ENCODE measurements at places on chromosomes 16 and 17.

DNA sequence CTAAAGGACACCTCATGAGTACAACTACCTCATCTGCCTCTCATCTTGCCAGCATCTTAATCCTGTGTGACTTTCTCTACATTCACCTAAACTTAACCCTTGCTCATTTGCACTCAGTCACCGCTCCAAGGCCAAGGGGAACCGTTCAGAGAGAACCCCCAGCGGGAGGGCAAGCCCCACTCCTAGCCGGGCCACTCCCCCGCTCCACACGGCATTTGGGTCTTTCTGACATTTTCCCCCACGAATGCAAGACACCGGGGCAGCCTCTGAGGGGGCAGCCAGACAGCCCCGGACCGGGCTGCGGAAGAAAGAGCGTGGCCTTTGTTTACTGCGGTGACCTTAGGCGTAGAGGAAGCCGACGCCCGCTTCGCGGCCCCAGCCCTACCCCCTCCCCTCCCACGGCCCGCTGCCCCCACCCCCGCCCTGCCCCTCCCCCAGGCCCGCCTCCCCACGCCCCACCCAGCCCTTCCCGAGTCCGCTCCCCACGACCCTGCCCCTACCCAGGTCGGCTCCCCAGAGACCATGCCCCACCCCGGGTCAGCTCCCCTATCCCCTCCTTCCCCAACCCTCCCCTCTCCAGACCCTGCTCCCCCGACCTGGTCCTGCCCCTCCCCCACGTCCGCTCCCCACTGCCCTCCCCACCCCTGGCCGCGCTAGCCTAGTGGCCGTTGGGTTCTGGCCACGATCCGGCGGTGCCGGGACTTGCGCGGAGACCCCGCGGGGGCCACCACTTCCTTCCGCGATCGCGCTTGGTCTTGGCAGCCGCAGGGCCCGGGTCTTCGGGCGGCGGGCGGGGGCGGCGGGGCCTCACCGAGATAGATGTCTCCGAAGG lies 789 bp downstream of the CSNK1D start:
- DNase-seq, result no peak

DNA sequence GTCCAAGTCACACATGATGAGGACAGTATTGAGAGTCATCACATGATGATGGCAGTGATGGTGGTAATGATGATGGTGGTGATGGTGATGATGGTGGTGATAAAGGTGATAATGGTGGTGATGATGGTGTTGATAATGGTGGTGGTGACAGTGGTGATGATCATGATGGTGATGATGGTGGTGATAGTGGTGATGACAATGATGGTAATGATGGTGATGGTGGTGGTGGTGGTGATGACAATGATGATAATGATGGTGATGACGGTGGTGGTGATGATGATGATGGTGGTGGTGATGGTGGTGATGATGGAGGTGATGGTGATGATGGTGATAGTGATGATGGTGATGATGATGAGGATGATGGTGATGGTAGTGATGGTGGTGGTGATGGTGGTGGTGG lies 190.2 kb upstream of the ZNF469 start:
- no peak for DNase-seq

- DNase-seq, result no peak
Measured at GRCh38 chr17:33377837-33378595, 84.9 kb upstream of the ASIC2 start.

DNA sequence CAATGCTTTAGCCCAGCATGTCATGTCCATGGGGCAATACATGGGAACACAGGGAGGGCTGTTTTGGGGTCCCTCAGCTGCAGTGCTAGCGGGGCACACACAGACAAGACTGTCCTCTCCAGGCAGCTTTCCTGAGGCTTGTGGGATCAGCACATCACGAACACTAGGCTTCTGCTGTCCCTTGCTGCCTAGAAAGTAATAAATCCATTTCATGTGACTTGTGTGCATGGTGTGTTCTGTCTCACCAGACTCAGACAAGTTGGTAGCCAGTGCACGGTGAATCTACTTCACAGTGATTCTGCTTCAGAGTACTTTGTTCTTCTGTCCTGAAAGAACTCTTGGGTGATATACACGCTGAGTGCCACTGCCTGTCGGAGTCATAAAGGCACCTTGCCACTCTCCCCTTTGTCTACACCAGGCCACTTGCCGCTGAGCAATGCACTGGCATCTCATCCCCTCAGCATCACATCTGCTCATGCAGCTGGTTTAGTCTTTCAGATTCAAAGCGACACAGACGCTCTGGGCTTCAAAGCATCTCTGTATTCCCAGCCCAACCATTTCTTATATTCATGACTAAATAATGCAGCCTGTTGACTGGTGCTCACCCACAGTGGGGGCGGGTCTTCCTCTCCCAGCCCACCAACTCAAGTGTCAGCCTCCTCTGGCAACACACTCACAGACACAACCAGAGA lies 95.2 kb upstream of the COX10 start:
- no peak for DNase-seq

GRCh38 chr17:75778861-75779249 lies 5.8 kb upstream of the UNK start:
- no peak for DNase-seq

DNA sequence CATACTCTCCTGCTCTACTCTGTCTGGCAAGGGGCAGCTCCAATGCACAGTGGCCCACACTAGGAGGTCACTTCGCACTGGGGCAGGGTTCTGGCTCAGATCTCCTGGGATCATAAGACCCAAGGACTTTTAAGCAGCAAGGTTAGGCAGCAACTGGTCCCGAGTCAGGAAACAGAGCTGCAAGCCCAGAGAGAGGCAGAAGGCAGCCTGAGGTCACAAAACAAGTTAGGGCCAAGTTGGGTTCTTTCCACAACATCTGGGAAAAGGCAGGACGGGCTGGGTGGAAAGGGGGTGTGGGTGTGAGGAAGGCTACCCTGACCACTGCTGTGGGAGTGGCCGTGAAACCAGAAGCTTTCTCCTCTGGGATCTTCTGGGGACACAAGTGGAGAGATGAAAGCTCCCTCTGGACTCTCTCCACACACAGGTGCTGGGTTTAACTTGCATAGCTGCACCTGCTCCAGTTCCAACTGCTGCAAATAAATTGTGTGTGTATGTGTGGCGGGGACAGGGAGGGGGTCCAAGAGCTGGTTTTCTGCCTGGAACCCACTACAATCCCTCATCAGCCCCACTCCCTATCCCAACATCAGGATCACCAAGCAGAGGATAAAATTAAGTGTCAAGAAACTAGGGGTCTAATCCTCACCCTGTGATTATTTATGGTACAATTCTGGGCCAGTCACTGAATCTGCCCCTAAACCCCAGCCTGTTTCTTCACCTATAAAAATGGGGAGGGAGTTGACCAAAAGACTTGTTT lies 8.0 kb upstream of the TSPOAP1 start:
- no peak for DNase-seq

GRCh38 chr16:31090540-31090939 lies 1.8 kb upstream of the PRSS53 start:
- no peak for DNase-seq

- no peak for DNase-seq
Measured at GRCh38 chr17:1298606-1299005, 19.1 kb downstream of the TRARG1 start.

- DNase-seq, result no peak
Measured at GRCh38 chr16:89623511-89624261, 10.2 kb downstream of the DPEP1 start.

- no peak for DNase-seq
Measured at GRCh38 chr16:81623365-81624102, 155.6 kb upstream of the PLCG2 start.

- DNase-seq, result no peak
Measured at GRCh38 chr17:80028030-80028429, 7.6 kb downstream of the TBC1D16 start.

GRCh38 chr17:52147872-52148271 lies 10.6 kb downstream of the CA10 start:
- no peak for DNase-seq

GRCh38 chr16:89847051-89847939 lies 19.0 kb downstream of the SPIRE2 start:
- no peak for DNase-seq

DNA sequence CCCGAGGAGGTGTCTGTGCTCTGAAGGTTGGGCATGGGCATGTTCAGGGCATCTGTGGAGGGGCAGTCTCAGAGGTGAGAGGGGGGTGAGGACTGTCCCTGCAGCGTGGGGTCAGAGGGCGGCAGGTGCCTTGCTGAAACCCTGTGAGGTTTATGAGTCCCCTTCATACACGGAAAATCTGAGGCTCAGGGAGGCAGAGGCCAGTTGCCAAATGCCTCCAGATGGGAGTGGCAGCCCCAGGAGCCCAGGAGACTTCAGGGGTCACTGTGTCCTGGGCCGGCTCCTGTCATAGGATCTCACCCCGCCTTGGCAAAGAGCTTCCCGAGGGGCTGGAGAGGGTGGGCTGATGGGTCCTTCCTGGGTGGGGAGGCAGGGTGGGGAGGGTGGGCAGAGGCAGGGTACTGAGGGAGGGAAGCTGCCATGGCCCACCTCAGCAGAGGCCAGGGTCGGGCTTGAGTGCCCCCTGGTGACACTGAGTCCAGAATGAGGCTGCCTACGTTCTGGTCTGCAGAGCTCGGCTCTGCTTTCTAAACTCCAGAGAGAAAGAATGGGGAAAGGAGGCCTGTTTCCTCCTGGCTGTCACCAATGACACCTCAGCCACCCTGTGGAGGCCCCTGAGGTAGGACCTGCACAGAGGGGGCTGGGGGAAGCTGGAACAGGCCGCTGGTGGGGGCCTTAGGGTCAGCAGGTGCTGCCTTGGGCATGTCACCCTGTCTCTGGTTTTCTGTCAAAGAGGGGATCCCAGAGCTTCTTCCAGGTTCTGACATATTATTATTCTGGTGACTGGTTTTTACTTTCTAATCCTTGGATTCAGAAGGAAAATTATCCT lies 1.1 kb downstream of the LGALS9 start:
- DNase-seq, result no peak

DNA sequence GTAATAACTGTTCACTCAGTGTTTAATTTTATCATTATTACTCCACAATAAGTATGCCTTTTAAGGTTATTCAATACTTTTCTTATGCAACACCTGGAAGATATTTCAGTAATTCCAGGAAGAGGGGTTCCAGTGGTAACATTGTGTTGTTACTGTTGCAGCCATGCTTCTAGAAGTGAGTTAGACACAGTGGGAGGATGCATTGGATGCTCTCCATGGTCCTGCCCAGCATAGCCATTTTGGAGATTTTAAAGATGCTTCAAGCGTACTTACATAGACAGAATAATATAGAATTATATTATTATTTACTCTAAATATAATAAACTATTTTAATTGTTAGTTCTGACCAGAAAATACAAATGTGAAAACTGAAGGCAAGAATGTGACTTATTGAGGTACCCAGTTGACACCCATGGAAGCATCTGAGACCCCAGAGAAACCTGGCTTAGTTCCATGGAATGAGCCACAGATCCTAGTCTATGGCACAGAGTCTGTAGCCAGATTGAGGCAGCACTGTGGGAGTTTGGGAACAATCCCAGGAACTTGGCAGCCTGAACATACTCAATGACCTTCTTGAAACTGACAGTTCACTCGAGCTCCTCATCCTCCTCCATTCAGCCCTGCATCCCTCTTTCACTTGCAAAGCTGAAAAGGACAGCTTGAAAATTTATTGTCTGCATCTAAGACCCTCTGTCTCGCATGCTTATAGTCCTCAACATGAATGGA lies 190.1 kb upstream of the HS3ST4 start:
- no peak for DNase-seq

DNA sequence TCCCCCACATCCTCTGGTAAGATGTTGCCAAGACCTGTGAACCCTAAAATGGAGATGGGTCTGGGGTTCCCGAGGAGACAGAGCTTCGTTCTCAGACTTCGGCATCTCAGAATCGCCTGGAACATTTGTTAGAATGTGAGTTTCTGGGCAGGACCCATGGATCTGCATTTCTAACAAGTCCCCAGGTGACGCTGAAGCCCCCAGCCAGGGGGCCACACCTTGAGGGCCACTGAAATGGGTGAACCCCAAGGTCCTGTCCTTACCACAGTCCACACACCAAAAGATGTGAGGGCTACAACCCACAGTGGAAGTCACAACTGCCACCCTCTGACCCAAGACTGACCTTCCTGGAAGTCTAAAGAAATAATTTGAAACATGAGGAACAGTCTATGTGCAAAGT lies 14.0 kb downstream of the MPP3 start:
- DNase-seq, result no peak

- DNase-seq, result no peak
Measured at GRCh38 chr16:4499196-4499555, 23.0 kb downstream of the HMOX2 start.

DNA sequence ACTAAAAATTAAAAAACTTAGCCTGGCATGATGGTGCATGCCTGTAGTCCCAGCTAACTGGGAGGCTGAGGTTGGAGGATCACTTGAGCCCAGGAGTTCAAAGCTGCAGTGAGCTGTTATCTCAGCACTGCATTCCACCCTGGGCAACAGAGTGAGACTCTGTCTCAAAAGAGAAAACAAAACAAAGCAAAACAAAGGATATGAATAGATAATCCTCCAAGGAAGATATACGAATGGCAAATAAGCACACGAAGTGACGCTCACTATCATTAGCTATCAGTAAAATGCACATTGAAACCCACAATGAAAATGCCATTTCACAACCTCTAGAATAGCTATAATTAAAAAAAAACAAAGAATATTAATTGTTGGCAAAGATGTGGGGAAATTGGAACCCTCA lies 386.2 kb upstream of the CCL2 start:
- no peak for DNase-seq

DNA sequence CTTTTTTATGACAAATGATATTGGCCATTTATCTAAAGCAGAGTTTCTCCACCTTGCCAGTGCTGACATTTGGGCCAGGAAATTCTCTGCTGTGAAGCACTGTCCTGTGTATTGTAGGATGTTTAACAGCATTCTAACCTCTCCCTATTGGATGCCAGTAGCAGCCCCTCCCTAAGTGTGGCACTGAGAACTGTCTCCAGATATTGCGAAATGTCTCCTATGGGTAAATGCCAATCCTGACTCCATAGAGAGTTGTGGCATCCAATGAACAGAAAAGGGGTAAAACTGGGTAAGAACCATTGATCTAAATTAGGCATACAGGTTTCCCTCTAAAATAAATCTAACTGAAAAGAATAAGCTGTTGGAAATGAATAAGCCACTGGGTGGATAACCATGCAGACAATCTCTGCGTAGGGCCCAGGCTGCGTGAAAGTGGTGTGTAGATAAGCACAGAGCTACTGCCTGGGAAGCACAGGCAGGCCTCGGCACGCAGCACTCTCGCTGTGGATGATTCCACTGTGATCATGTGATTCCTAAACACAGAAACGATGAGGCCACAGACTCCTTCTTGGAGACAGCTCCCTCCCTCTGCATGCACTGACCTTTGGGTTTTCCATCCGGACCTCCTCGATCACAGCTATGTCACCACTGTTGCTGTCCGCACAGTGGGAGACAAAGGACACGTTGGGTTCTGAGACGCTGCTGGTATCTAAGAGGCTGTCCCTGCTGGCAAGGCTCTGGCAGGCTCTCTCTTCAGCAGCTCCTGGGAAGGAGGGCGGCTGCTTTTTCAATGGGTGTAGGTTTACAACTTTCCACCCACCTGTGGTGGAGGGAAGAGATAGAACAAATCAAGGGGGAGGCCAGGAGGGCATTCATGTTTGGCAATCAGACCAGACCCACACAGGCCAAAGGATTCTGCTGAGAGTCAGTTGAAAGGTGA lies 44.1 kb downstream of the GTF3C1 start:
- DNase-seq, result no peak
